ENCODE measurements at places on chromosomes 13 and 19. TPM values are rescaled to one million over a fixed set of nuclear protein-coding genes. Genes with fewer than 3 reads are reported as not detected.

Gene NLRP4
- under 0.01 TPM for total RNA-seq

Gene PRPF31
- total RNA-seq: 31.6 TPM

Gene FGF21
- total RNA-seq: not detected

Gene ZNF91
- total RNA-seq: 365 TPM

Gene APOE
- total RNA-seq: 260 TPM

Data from diencephalon (tissue), 1 donor.